ENCODE measurements at places on chromosomes 1 and 21.
A peak's percentile ranks its signal among the peaks of the same experiment; 100 is the strongest.

GRCh38 chr21:36122977-36123376, 11.9 kb upstream of the CBR3 start:
- no peak for DNase-seq

- DNase-seq, result no peak
Observed at GRCh38 chr21:45329261-45330074, 41.8 kb upstream of the POFUT2 start.

GRCh38 chr21:15206514-15206913, 141.7 kb upstream of the NRIP1 start:
- no peak for DNase-seq

DNA sequence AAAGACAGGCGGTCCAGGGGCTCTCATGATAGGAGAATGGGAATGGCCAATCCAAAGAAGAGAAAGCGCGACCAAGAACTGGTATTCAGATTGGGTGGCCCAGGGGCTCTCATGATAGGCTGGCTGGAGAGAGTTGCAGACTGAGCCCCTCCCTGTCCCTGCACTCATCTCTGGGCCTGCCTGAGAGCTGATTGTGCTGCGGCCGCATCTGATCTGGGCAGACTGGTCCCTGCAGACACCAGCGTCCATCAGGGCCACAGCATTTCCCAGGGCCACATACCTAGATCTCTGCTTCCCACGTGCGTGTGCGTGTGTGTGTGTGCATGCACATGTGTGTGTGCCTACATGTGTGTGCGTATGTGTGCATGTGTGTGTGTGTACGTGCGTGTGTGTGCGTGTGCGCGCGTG, 30.4 kb upstream of the MAN1C1 start:
- DNase-seq, result no peak

DNA sequence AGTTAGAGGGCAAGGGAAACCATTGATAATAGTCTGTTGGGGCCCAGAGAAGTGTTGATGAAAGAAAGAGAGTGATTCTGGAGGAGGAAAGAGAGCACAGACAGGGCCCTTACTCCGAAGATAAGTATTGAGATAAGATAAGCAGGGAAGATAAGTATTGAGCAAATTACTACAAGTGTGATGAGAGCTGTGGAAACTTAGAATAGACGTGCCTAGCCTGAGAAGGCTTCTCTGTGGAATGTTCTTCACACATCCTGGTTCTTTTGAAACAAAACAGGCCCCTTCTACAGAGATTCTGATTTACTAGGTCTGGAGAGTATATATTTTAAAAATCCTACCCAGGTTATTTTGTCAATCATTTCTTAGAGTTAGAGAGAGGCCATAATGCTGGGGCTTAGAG, 26.4 kb downstream of the FNBP1L start:
- no peak for DNase-seq

DNA sequence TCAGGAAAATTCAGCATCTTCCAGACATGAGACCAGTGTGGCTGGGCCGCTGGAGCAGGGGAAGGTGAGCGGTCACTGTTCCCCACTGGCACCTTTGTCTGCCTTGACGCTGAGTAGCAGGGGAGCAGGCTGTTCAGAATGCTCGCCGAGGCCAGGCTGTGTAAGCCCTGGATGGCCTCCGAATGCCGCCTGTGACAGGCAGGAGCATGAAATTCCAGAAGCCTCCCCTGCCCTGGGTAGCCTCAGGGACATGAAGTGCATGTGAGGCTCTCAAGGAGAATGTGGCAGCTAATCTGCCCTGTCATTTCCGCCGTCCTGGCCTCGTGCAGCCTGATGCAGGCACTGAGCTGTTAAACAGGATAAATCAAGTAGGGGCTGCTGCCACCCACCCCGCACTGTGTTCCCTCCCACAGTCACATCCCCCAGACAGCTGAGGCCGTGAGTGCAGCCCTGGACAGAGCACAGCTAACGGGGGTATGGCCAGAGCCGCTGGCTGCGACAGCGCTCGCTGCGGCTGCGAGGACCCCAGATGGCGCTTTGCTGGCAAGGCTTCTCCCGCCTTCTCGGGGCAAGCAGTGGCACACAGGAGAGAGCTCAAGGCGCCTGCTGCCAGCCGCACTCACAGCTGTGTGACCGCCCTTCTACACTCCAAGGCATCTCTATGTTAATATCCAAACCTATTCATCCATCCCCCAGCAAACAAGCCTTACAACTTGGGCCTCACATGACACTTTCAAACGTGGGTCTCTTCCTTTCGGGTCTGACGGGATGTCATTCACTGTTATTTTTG, 105.0 kb upstream of the COL6A1 start:
- no peak for DNase-seq

DNA sequence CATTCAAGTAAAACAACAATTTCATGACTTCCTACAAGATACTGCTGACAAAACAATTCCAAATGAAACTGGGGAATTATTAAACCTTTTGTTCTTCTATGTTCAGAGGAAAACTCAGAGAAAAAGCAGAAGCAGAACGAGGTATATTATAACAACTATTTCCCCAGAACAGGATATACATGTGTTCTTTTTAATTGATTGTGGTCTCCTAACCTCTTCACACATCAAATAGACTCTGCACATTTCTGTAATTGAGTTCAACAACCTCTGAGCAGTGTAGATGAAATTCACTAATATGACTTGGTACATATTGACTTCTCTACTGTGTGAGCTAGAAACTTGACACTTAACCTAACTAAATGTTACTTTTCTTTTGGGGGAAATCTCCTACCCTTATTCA, 584.2 kb downstream of the NEGR1 start:
- DNase-seq, result no peak

GRCh38 chr21:31326522-31327242, 17.4 kb downstream of the TIAM1 start:
- DNase-seq, result peak; percentile 65

Measured in activated CD4-positive, alpha-beta T cell treated with anti-CD3 and anti-CD28 coated beads, Interleukin-2, amount 10 ng/mL, durations not matched to agents 7 days and 5 days (primary cell).